Cardiac fibroblast (primary cell): ENCODE measurements at places on chromosomes 3 and 15.
A peak's percentile ranks its signal among the peaks of the same experiment; 100 is the strongest.

DNA sequence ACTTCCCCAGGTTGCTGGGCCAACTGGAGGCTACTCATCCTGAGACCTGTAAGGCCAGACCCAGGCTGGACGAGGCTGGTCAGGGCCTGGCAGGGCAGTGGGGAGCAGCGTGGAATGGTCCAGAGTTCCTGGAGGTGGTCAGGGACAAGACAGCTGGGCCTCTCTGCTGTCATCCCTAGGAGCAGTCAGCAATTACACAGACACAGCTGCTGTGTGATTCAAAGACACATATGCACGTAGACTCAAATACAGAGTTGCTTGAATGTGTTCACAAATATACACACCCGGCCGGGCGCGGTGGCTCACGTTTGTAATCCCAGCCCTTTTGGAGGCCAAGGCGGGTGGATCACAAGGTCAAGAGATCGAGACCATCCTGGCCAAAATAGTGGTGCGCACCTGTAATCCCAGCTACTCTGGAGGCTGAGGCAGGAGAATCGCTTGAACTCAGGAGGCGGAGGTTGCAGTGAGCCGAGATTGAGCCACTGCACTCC lies 1.5 kb upstream of the CD276 start:
- DNase-seq: no peak

DNA sequence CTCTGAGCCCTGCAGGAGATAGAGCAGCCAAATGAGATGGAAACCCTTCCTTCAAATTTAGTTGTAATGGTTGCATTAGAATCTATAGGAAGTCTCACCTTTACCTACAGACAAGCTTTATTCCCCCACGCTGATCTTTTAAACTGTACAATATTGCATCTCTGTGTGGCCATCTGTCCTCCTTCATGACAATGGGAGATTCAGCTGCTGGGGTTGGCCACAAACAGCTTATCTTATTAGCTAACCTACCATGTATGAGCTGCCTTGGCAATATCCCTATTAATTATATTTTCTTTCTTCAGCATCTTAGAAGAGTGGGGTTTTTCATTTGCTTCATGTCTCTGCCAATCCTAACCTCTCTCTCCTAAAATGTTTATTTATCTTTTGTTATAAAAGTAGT lies 238.7 kb upstream of the NR2E3 start:
- DNase-seq: no peak

DNA sequence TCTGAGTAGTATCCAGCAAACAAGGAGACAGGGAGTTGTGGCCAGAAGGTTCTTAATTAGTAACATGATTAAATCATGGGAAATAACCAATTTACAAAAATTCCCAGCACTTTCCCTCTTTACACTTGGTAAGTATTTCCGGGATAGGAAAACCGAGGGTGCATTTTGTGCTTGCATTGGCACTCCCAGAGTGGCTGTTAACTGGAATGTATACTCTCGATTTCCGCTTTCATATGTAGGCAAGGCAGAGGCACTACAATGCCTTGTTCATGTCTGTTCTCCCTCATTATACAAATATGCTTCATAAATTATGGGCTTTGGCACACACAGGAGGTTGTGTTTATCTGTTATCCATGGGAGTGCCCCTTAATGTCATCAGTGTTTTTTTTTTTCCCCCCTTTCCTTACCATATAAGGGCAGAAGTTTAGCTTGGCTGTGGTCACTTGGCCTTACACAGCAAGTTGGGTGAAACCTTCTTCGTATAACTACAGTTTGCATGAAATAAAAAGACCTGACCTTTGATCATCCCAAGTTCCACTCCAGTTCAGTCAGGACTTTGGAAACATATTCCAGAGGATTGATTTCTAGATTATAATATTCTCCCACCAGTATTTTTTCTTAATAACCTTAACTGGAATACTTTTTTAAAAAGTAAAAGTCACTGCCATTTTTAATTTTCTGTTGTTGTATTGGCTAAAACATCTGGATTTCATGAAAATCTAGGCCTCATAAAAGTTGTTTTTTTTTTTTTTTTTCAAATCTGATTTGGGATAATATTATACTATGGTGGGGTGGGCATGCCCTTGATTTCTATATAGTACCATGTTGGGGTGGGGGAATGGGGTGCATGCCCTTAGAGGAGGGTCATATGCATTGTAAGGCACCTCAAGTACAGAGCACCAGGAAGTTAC lies 8.9 kb downstream of the TPM1 start:
- DNase-seq: peak; percentile 78

- no peak for DNase-seq
Measured at GRCh38 chr3:71033681-71034220, 549.8 kb downstream of the FOXP1 start.

DNA sequence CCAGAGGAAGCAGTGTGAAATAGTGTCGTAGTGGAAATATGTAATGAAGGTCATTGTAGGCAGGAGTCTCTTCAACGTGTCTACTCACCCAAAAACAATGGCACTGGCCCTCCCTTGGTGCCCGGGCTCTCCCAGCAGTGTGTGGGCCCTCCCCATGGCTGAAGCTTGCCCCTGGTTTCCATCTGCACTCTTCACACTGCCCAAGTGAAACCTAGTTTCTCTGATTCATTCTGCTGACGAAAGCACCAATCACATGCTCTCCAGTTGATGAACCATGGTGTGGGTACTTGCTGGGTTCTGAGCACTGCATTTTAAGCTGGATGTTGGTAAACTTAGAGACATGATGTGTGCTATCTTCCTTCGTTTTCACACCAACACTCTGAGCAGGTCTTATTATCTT lies 61.0 kb upstream of the AGBL1 start:
- DNase-seq: no peak
